Caco-2 (cell line): ENCODE measurements at places on chromosomes 11 and 22.

DNA sequence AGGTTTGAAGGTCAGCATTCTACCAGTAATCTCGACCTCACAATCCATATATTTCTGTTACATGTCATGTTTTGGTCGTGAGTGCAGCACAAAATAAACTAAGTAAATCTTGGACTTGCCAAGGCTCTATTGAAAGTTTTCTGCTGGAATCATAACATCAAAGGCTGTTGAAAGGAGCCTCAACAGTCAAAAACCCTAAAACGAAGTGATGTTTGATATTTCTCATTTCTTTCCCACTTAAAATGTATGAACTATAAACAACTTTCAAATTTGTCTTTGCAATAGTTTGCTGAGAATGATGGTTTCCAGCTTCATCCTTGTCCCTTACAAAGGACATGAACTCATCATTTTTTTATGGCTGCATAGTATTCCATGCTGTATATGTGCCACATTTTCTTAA, 1118.5 kb downstream of the LRRC4C start:
- no peak for DNase-seq

GRCh38 chr22:46471901-46472721, 65.3 kb downstream of the CELSR1 start:
- no peak for DNase-seq

DNA sequence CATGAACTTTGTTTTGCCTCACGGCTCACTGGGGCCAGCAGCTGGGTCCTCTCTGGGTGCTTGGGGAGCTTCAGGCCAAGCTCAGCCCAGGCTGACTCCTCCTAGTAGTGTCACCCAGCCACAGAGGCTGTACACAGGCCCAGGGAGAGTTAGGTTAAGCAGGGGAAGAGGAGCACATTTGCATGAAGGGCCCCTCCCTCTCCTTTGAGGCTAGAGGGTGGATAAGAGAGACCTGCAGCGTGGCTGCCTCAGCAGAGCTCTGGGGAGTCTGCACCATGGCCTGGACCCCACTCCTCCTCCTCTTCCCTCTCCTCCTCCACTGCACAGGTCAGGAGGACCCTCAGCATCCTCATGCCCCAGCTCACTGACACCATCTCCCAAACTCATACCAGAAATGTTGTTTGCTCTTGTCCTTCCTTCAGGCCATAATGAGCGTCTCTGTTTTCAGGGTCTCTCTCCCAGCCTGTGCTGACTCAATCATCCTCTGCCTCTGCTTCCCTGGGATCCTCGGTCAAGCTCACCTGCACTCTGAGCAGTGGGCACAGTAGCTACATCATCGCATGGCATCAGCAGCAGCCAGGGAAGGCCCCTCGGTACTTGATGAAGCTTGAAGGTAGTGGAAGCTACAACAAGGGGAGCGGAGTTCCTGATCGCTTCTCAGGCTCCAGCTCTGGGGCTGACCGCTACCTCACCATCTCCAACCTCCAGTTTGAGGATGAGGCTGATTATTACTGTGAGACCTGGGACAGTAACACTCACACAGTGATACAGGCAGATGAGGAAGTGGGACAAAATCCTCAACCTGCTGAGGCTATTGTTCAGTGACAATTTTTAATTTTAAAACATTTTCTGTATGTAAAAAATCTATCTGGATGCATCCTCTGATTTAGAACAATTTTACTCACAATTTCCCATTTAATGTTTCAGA, 82.4 kb upstream of the VPREB1 start:
- no peak for DNase-seq

DNA sequence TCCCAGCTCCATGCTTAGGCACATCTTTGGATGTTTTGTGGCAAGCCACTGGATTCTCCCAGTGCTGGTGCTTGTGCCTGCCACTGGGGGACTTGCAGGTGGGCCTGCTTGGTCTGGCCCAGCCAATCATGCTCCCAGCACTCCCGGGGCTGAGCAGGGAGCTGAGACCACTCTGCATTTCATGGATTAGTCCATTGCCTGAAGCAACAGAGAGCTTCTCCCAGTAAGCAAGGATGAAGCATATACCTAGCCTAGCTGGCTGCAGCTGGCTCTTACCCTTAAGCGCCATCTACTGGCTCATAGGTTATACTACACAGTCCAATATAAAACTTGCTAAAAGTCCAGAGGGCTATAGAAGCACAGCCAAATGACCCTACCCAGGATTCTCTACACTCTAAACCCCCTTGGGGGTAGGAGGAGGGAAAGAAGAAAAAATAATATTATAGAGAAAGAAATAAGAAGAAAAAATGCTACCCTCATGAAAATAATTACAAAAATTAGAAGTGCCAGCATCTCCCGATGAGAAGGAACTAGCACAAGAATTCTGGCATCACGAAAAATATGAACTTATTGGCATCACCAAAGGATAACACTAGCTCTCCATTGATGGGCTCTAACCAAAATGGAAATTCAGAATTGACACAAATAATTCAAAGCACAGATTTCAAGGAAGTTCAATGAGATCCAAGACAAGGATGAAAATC, 275.3 kb downstream of the C11orf87 start:
- peak; percentile 61 for DNase-seq

- DNase-seq, result no peak
Measured at GRCh38 chr22:19466848-19467752, 11.9 kb downstream of the UFD1 start.

DNA sequence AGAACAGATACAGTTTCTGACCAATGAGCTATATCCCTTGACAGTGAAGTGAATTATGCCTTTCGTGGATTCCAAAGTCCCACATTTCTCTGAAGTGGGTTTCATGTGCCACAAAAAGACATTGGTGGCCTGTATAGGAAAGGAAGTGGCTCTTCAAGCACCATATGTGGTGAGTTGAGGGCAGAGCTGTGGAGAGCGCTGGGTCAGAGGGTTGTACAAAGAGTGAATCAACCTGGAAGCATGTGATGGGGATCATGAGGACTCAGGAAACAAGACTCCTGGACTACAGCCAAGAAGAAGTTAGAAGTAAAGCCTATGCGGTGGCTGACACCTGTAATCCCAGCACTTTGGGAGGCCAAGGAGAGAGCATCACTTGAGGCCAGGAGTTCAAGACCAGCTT, 579 bp upstream of the SLC5A4 start:
- no peak for DNase-seq

- no peak for DNase-seq
Measured at GRCh38 chr22:31287818-31288495, 4.3 kb downstream of the PIK3IP1 start.

DNA sequence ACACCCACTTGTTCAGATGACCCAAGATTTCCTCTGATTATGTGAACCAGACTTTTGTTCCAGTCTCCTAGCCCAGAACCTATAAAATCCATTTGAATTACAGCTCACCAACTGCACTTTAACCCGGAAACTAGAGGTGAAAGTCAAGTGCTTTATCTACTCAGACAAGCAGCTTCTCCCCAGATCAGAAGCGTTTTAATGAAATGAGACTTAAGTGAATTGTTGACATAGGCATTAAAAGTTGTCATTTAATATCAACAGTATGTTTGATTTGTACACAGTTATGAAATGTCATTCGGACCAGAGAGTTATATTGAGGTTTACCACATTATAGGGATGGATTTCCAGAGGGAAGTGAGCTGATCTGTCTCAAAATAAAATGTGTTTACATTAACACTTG, 52.0 kb downstream of the CADM1 start:
- DNase-seq, result no peak

- no peak for DNase-seq
Measured at GRCh38 chr11:70627219-70627618, 228.9 kb downstream of the CTTN start.

DNA sequence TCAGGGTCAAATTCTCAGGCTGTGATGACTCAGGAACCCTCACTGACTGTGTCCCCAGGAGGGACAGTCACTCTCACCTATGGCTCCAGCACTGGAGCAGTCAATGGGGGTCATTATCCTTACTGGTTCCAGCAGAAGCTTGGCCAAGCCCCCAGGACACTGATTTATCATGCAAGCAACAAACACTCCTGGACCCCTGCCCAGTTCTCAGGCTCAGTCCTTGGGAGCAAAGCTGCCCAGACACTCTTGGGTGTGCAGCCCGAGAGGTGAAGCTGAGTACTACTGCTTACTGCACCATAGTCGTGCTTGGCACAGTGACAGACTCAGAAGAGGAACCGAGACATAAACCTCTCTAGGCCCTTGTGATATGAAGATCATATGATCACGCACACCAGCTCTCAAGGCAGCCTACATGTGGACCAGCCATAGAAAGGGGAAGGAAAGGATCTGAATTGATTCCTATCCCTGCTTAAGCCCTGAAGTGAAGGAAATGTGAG, 58.2 kb downstream of the ZNF280B start:
- DNase-seq, result no peak

DNA sequence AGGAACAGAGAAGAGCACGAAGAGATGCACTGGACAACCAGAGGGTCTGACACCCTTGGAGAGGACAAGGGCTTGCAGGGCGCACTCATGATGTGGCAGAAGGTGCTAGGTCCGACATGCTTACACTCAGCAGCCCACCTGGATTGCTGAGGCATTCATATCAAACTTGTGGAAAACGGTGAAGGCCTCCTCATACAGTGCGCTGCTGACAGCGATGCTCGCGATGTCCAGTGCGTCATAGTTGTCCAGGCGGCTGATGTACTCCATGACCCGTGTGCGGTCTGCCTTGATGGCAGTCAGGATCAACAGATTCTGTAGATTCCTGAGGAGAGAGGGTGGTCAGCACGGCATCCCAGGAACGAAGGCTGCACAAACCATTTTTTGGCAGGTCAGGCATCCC, 31.7 kb upstream of the SLC25A1 start:
- no peak for DNase-seq

- DNase-seq, result no peak
Measured at GRCh38 chr22:40593460-40594273, 42.9 kb downstream of the MRTFA start.

GRCh38 chr22:38607680-38608079, 37.7 kb upstream of the DMC1 start:
- no peak for DNase-seq

DNA sequence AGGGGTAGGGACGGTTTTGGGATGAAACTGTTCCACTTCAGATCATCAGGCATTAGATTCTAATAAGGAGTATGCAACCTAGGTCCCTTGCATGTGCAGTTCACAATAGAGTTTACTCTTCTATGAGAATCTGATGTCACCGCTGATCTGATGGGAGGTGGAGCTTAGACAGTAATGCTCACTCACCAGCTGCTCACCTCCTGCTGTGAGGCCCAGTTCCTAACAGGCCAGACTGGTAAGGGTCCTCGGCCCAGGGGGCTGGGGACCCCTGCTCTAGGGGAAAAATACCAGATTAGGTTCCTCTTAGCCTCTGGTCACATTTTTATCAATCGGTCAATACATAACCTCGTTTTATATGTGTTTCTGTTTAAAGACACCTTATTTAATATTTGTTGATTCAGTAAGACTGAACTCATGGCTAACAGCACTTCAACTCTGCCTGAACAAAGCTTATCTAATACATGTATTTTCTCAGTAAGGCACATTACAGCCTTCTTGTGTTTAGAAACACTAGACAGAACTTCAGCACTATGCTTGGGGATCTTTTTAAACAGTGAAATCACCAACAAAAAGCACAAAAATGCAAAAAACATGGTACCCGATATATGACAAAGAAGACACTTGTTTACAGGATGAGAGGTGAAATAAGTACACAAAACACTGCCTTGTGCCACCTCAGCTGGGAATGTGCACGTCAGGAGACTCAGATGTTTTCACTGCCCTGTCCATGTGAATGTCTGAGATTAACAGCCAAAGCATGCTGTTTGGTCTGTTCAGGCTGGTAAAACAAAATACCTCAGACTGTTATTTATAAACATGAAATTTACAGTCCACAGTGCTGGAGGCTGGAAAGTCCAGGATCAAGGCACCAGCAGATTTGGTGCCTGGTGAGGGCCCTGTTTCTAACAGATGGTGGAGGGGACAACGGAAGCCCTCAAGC, 107.5 kb downstream of the USP35 start:
- no peak for DNase-seq

GRCh38 chr22:21026783-21027692, 5.3 kb downstream of the SLC7A4 start:
- peak; percentile 72 for DNase-seq

GRCh38 chr22:38164551-38164918, 17.1 kb downstream of the PLA2G6 start:
- DNase-seq, result no peak

- DNase-seq, result no peak
Measured at GRCh38 chr11:123301013-123301591, 106.1 kb upstream of the CLMP start.

DNA sequence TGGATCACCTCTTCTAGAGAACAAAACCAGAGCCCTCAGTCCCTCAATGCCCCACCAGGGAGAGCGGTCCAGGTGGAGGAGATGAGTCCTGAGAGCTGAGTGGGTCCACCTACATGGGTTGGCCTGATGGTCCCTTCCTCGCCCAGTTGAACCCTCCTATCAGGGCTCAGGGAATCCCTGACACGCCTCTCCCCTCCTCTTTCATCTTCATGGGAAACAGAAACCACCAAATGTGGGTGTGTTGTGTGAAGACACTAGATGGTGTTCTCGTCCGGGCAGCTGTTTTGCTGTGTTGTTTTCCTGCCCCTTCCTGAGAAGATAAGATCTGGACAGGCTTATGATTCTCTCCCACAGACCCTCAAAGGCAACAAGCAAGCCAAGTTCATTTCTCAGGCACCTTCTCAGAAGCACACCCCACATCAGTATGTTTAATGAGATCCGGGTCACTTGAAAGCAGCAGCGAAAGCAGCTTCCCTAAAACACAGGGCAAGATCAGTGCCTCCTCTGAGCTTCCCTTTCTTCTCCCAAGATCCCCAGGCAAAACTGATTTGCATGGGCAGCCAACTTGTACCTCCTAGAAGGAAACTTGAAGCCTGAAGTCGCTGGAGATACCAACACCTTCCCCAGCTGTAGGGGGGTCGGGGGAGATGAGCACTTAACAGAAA, 35.3 kb upstream of the POU2AF1 start:
- peak; percentile 21 for DNase-seq

GRCh38 chr11:44286911-44287310, 23.0 kb downstream of the ALX4 start:
- DNase-seq, result no peak
